Kidney epithelial cell (primary cell): ENCODE measurements at places on chromosomes 7 and 10. TPM values are rescaled to one million over a fixed set of nuclear protein-coding genes. Genes with fewer than 3 reads are reported as not detected.

The MYH16 gene
- total RNA-seq = 0.89 and 5.6 TPM in 2 replicates

The ZNF853 gene
- total RNA-seq = 25.7 and 36.3 TPM in 2 replicates

- no peak for DNase-seq
These were observed 409.4 kb downstream of the GRM8 start for GRCh38 chr7:126843336-126843735.

- DNase-seq = no peak
These were observed 82.6 kb downstream of the JMJD1C start for GRCh38 chr10:63383141-63383540.

- DNase-seq = no peak
These were observed 5.2 kb downstream of the OPTN start for GRCh38 chr10:13105184-13105583.

DNA sequence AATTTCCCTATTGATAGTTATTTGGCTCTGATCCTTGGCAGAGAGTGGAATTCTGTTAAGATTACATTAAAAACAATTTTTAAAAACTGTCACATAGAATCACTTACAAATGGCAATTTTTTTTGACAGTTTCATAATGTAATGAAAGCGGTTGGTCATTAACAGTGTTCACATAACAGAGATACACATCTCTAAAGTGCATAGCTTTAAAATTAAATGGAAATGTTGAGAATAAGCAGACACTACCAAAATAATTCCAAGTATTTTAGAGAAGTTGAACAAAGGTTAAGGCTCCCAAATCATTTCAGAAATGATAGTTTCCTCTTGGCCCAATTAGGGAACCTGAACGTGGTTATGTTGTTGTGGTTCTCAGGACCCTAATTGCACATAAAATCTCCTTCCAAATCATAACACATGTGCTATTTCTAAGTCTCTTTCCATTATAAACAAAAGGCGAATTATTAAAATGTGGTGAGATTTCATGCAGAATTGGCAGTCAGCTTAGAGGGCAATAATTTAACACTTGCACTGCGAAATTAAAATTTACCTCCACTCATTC lies 528.9 kb upstream of the FZD8 start:
- no peak for DNase-seq

DNA sequence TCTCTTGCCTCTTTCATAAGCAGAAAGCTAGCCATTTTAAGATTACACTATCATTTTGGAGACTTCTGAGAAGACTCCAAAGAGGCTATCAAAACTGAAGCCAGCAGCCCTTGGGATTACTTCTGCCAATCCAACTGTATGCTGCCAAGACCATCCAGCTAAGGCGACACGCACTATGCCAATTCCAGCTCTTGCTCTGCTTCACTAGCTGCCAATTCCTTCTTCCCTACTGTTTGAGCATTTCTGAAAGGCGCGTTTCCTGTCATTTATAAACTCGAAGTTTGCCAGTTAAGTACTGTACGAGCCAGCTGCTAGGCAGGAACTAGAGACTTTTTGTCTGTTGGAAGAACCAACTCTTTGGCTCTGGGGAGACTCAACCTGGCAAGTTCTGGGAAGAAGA lies 36.5 kb downstream of the MALSU1 start:
- DNase-seq = no peak

DNA sequence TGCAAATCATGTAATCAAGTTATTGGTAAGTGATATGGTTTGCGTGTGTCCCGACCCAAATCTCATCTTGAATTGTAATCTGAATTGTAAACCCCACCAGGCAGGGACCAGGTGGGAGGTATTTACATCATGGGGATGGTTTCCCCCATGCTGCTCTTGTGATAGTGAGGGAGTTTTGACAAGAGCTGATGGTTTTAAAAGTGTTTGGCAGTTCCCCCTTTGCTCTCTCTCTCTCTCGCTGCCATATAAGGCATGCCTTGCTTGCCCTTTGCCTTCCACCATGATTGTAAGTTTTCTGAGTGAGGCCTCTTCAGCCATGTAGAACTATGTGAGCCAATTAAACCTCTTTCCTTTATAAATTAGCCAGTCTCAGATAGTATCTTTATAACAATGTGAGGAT lies 302.6 kb downstream of the THSD7A start:
- no peak for DNase-seq

DNA sequence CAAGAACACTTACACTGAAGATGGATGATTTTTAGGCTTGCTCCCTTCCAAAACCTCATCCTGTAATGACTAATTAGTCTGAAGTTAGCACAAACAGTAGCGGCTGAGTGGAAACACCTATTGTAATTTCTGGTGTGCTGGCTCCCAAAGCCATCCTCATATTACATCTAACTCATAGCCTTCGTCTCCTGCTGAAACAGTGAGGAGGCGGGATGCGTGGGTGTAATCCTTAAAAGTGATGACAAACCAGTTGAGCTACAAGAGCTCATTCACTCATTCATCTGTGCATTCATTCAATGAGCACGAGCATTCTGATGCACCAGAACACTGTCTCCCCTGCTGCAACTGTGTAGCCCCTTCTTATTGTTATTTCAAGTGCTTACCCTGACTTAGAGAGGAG lies 235.3 kb downstream of the CALN1 start:
- DNase-seq = no peak

- DNase-seq = no peak
These were observed 128.9 kb downstream of the SDK1 start for GRCh38 chr7:3429981-3430380.
